ENCODE measurements at places on chromosomes 4 and X. TPM values are rescaled to one million over a fixed set of nuclear protein-coding genes. Genes with fewer than 3 reads are reported as not detected.

- DNase-seq: no peak
These were observed 319.6 kb downstream of the PPP3CA start for GRCh38 chr4:101027721-101028120.

DNA sequence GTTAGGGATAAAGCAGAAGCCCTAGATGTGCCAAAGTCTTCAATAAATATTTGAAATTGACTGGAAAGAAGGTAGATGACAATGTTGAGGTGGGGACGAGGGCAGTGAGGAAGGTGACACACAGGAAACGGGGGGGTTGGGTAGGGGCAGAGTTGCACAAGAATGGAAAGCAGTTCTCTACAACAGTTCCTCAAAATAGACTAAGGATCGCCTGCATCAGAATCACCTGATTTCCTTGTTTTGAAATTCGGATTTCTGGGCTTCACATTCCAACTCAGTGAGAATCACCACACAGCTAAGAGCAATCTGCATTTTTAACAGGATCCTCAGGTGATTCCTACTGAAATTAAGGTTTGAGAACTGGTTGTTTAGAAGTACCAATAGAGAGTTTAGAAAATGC, 70.6 kb downstream of the ARFIP1 start:
- no peak for DNase-seq

- no peak for DNase-seq
These were observed 31.1 kb downstream of the EGF start for GRCh38 chr4:109943745-109944144.

DNA sequence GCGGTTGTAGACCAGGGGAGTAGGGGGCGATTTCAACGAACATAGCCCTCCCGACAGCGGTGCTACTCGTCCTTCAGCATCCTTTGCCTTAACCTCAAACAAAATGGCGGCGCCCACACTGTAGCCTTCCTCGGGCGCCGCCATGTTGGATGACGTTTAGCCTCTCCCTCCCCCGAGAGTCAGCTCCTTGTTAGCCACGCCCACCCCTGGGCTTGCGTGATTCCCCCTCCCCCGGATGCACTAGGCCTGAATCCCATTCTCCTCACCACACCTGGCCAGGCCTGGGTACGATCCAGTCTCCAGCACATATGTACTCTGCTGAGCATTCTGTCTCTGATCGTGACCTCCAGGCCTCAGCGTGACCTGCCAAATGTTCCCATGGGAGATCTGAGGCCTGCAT, 49.0 kb upstream of the ZNF157 start:
- DNase-seq: peak; percentile 52

DNA sequence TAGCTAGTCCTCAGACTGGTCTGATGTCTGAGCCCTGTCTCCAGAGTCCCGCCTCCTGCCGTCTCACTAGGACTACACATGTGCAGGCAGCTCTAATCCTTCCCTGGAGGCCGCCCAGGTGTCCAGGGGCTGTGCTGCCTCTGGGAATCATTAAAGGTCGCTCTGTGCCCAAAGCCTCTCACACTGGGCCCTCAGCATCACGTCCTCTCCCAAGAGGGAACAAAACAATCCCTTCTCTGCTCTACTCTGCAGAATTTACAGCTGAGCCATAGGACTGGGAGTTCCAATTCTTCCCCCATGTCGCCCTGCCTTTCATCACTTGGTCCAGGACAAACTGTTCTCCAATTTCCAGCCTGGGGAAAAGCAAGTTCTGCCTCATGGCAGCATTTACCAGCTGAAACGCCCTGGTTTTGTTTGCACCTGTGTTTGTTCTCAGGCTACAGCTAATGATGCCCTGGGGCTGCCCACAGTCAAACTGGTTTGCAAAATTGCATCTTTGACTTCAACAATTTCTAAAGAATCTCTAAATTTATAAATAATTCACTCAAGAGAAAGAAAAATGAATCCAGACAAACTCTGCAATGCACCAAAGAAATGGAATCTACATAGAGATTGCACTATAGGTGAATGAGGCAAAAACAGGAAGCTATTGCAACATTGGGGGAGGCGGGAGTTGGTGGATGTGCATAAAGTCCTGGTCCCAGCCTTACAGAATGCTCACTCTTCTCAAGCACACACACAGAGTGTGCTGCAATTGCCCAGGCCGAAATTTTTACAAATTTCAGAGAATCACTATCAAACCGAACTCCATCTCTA, 7.2 kb upstream of the MRFAP1 start:
- no peak for DNase-seq

- DNase-seq: no peak
These were observed 47.5 kb downstream of the TBC1D14 start for GRCh38 chr4:6957148-6957520.

- DNase-seq: no peak
These were observed at the start of gene RBM46 for GRCh38 chr4:154781126-154781982. Gene RBM46 (plus strand): TSS chr4:154781272. CDS start chr4:154796753, 15,481 bp downstream.

DNA sequence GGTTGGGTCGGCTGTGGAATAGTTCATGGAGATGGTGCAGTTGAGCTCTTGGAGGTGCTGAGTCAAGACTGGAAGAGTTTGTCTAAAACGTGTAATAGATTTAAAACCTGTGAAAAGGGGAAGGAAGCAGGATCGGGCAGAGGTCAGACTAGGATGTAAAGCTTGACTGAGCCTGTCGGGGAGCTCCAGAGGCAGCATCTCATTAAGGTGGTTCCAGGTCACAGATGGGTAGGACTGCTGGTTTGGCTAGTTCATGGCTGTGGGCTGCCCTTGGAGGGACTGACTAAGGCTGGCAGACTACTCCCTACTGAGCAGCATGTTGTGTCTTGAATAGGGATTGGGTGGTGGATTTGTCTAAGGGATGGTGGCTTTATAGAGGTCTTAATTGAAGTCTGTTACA, 28.4 kb upstream of the WDR1 start:
- DNase-seq: no peak

- no peak for DNase-seq
These were observed 8.4 kb upstream of the APLN start for GRCh38 chrX:129663171-129663570.

GRCh38 chr4:3201718-3202702, 46.9 kb upstream of the MSANTD1 start:
- DNase-seq: no peak

DNA sequence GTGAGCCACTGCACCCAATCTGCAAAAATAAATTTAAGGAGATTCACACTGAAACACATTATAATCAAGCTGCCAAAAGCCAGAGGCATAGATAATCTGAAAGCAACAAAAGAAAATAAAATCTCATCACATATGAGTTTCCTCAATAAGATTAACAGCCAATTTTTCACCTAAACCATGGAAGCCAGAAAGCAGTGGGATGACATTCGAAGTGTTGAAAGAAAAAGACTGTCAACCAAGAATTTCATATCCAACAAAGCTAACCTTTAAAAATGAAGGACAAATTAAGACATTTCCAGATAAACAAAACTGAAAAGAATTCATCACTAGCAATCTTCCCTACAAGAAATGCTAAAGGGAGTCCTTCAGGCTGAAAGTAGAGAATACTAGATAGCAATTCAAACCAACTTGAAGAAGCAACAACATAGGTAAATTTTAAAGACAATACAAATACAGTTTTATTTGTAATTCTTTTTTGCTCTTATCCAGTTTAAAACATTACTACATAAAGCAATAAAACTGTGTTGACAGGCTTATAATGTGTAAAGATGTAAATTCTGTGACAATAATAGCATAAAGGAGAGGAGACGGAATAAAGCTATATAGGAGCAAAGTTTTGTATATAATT, 23.1 kb upstream of the KLHL8 start:
- no peak for DNase-seq

GRCh38 chr4:83212041-83212851, 72.4 kb downstream of the COQ2 start:
- DNase-seq: no peak

DNA sequence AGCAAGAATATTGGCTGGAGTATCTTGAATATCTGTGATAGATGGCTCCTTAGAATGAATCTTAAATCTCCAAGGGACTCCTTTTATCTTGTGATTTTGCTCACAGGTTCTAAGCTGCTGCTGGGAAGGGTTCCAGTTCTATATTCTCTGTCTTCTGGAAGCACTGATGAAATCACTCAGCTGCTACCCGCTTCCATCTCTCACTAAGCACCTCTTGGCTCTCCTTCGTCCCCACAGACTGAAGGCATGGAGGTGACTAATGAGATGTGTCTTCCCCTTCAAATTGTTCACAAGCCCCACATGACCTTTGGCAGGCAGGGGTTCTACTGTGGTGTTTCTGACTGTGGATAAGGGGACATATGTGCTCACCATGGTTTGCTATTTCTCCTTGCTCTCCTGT, 75.9 kb downstream of the C4orf51 start:
- no peak for DNase-seq

DNA sequence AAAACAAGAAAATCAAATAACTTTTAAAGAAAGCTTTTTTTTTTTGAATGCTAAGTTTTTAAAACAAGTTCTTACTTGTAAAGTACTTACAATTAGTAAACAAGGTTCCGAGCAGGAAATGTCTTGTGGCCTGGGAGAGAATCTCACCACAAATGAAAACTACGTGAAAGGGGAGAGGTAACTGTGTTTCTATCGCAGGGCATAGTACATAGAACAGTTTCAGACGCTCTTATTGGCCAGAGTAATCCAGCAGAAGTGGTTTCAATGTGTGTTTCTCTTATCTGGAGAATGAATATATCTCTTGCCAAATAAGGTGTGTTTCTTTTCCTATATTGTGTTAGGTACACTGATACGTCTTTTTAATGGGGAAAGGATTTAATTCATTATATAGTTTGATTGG, at the start of gene PLAC8:
Gene PLAC8 (minus strand): TSS at position 154 of the 400 bp plus-strand sequence. CDS start 6,808 bp downstream, outside the sequence.
- DNase-seq: no peak

- DNase-seq: no peak
These were observed 59.5 kb upstream of the CCDC160 start for GRCh38 chrX:134177527-134177926.

DNA sequence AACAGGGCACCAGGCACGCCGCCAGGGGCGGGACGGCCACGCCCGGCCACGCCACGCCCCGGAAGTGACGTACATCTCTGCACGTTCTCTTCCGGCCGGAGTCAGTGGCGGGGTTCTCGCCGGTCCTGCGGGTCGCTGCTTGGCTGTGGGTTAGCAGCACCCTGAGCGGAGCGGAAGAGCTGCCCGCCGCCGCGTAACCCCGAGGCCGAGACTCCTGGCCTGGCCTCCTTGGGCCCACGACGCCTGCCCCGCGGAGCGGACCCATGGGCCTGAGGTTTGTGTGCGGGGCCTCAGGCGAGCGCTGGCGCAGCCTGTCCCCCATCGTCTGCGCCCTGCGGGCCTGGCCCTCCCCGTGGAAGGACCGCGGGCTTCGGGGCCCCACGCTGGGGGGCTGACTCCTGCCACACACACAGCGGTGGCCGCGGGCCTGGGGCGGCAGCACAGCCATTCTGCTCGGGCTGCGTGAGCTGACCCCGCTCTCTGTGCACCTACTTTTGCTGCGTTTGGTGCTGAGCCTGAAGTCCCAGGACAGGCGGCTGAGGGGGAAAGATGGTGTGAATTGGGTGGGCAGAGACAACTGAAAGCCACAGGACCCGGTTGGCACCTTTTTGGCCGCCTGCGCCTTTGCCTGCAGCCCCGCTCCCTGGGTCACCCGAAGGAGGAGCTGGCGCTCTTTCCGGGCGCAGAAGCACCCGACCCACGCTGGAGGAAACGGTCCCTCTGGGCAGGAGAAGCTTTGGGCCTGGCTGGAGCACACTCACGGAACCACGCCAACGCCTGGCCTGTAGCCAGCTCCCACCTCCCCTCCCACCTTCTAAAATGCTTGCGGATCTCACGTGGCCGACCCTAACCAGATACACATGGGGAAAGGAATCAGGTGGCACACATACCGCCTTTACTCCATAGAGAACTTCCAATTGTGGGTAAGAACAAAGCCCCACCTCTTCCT, 28.1 kb downstream of the NOP14 start:
- DNase-seq: peak; percentile 97

DNA sequence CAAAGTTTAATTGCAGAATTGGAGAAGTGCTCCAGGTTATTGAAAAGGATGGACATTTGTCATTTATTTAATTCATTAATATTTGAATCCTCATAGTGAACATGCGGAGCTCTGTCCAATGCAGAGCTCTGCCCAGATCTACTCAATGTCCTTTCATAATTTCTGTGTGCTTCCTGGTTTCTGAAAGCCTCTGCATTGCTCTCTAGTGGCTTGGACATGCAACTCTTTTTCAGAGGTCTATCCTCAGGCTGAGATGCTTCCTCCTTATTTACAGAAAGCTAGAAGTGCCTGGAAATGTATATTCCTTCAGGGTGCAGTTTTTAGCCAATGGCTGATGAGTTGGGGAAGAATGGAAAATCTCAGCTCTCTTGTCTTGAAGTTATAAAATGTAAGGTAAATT, 786.1 kb upstream of the AADAT start:
- no peak for DNase-seq

DNA sequence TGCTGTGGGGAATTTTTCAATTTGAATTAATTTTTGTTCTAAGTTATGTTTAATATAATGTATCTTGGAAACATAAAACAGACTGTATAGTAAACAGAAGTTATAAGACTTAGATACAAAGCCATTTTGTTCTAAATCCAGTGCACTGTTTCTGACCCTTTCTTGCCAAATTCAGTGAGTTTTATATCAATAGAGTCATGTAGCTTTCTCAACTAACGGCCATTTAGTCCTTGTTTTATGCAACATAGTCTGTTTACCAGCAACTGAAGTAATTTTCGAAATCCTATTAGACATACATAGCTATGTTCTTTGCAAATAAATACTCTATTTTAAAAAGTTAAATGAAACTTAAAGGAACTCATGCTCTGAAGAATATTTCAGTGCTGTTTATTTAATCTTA, 242.8 kb downstream of the ADGRL3 start:
- DNase-seq: no peak

GRCh38 chr4:124810827-124811226, 98.3 kb upstream of the ANKRD50 start:
- no peak for DNase-seq

YY2 gene
- 0.35 TPM for total RNA-seq

RENBP gene
- total RNA-seq: 11.1 TPM

SMIM10 gene
- 4.6 TPM for total RNA-seq

BEX1 gene
- total RNA-seq: 0.97 TPM

SMR3B gene
- total RNA-seq: not detected

BCLAF3 gene
- 6.5 TPM for total RNA-seq

Data from Right ventricle myocardium superior (tissue), 1 donor.